ENCODE measurements at places on chromosomes 6 and 20. TPM values are rescaled to one million over a fixed set of nuclear protein-coding genes. Genes with fewer than 3 reads are reported as not detected.

Gene C6orf15
- not detected for polyA plus RNA-seq

Gene OOEP
- not detected for polyA plus RNA-seq

Gene AIF1
- 20.2 TPM for polyA plus RNA-seq

Gene THEMIS
- not detected for polyA plus RNA-seq

Gene TMC2
- not detected for polyA plus RNA-seq

Gene TMEM200A
- polyA plus RNA-seq, result not detected

Gene ASIP
- 1.6 TPM for polyA plus RNA-seq

Gene TCP11
- 0.03 TPM for polyA plus RNA-seq

DNA sequence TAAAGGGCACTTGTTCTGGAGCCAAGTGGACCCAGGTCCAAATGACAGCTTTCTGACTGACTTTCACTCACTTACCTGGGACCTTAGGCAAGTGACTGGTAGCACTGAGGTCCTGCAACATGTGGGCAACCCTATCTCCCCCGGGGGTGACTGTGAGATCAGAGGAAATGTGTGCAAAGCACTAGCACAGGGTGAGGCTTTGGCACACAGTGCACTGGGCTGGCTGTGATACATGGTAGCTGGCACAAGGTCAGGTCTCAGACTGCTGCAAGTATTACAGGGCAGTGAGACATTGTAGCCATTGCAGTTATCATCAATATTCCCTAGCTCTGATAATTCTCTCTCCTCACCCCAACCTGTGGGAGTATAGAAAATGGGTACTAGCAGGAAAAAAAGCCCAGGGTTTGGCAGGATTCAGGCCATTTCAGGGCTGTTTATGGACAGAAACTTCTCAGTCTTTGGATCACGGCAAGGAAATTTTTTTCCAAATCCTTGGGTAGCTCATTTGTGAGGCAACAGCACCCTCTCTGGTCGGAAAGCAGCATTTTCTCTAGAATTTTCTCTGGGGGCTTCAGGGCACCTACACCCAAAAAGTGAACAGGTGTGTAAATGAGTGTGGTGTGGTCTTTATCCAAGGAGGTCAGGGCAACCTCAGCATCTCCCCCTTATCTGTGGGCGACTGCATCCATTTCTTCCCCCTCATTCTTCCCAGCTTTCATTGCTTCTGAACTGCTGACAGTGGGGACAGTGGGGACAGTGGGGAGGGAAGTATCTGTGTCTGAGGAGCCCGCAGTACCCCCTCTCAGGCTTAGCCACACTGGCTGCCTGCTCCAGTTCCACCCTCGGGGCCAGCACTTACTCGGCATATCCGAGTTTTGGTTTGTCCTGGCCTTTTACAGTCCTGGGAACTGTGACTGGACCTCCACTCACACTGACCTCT is 148.7 kb upstream of the PHACTR3 start:
- H3K4me1 ChIP-seq, result peaks cover 7% of the 10 kb centered on the region
- no peak overlapping the region for H3K27ac ChIP-seq
- no peak for DNase-seq
- no peaks in the 10 kb centered on the region for H3K36me3 ChIP-seq
- H3K4me3 ChIP-seq, result no peak overlapping the region

- DNase-seq, result no peak
- no peaks in the 10 kb centered on the region for H3K36me3 ChIP-seq
- H3K27ac ChIP-seq, result no peak overlapping the region
- no peaks in the 10 kb centered on the region for H3K4me1 ChIP-seq
- no peaks in the 10 kb centered on the region for H3K27me3 ChIP-seq
Observed at GRCh38 chr6:72788188-72788587, 166.3 kb downstream of the KCNQ5 start.

GRCh38 chr6:34236131-34236442 is 586 bp upstream of the HMGA1 start:
- H3K27me3 ChIP-seq, result no peaks in the 10 kb centered on the region
- H3K4me1 ChIP-seq, result peaks cover 19% of the 10 kb centered on the region
- peaks cover 4% of the 10 kb centered on the region for H3K36me3 ChIP-seq
- H3K27ac ChIP-seq, result peak overlapping the region; percentile 88

GRCh38 chr6:82015526-82015925 is 232.0 kb downstream of the IBTK start:
- peaks cover 51% of the 10 kb centered on the region for H3K4me1 ChIP-seq
- H3K4me3 ChIP-seq, result no peak overlapping the region
- no peaks in the 10 kb centered on the region for H3K36me3 ChIP-seq
- no peaks in the 10 kb centered on the region for H3K27me3 ChIP-seq
- DNase-seq, result no peak

- H3K27me3 ChIP-seq, result no peaks in the 10 kb centered on the region
- peak overlapping the region; percentile 22 for H3K27ac ChIP-seq
- H3K4me3 ChIP-seq, result no peak overlapping the region
- H3K36me3 ChIP-seq, result no peaks in the 10 kb centered on the region
- peaks cover 23% of the 10 kb centered on the region for H3K4me1 ChIP-seq
- no peak for DNase-seq
Observed at GRCh38 chr20:37726971-37727956, 33.4 kb downstream of the CTNNBL1 start.

DNA sequence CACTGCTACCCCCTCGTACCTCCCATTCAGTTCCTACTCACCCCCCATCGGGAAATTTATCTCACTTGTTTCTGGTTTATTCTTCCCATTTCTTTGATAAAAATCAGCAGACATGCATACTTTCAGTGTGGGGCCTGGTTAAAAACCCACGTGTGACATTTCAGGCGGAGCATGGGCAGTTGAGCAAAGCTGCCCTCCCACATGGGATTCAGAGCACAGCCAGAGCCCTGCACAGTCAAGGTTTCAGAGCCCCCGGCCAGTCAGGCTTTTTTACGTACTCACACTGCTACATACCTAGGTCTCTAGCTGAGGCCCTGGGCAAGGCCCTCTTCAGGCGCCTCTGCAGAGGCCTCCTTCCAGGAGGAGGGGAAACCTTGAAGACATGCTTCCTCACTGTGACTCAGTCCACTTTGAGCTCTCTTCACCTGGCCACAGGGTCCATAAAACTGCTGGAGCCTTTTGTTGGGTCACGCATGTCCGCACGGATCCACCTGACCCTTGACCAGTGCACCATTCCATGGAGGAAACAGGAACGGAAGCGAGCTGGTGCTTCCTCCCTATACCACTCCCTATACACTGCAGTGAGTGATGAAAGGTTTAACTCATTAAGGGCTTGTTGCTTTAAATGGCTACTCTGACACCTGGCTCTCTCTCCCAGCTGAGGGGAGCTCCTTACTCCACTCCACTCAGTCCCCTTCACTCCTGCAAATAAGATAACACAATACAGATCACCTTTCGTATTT is 713.3 kb downstream of the PRKN start:
- no peaks in the 10 kb centered on the region for H3K27me3 ChIP-seq
- H3K27ac ChIP-seq, result no peak overlapping the region
- H3K4me3 ChIP-seq, result no peak overlapping the region
- H3K36me3 ChIP-seq, result no peaks in the 10 kb centered on the region
- DNase-seq, result no peak

GRCh38 chr6:115360602-115361325 is 699.9 kb downstream of the FRK start:
- H3K36me3 ChIP-seq, result no peaks in the 10 kb centered on the region
- no peak overlapping the region for H3K27ac ChIP-seq
- DNase-seq, result no peak
- H3K4me1 ChIP-seq, result no peaks in the 10 kb centered on the region
- no peak overlapping the region for H3K4me3 ChIP-seq
- H3K27me3 ChIP-seq, result no peaks in the 10 kb centered on the region

DNA sequence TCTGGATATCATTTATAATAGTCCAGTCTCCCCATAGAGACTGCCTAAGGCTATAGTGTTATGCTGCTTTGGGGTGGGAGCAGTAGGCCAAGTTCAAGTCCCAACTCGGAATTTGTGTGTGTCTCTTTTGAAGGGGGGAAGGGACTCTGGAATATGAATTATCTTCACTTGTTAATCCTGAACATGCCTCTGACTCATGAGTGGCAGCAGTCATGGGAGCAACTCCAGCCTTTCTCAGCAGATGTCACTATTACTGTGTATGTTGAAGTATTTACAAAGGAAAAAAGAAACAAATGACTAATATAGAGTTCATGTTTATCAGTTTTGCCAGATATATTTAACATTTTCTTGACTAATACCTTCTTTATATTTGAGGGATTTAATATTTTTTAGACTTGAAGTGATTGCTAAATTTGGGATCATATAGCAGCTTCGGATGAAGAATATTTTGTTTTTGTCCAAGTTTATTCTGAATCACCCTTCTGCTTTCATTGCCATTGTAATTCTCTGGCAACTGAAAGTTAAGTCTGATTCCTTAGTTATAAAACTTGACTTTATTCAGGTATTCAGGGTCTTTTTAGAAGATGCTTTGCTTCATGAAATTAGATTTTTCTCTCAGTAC is 23.4 kb downstream of the FAM217A start:
- no peaks in the 10 kb centered on the region for H3K27me3 ChIP-seq
- H3K4me3 ChIP-seq, result no peak overlapping the region
- peak overlapping the region; percentile 42 for H3K27ac ChIP-seq
- H3K36me3 ChIP-seq, result peaks cover 80% of the 10 kb centered on the region
- peak; percentile 30 for DNase-seq

DNA sequence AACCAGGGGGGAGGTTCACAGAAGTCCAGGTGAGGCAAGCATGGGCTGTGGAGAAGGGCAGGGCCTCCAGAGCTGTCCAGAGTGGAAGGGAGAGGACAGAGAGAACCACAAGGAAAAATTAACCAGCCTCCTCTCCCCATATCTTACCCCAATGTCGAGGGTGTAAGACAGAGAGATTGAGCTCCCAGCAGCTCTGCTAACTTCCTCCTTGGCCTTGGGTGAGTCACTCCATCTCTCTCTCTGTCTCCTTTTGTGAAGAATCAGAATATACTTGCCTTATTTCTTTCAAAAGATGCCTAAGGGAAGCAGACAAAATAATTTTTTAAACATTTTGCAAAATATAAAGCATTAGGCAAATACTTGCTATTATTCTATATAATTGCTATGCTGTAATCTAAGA is 58.3 kb upstream of the IYD start:
- no peaks in the 10 kb centered on the region for H3K36me3 ChIP-seq
- H3K27me3 ChIP-seq, result no peaks in the 10 kb centered on the region
- H3K4me1 ChIP-seq, result no peaks in the 10 kb centered on the region

DNA sequence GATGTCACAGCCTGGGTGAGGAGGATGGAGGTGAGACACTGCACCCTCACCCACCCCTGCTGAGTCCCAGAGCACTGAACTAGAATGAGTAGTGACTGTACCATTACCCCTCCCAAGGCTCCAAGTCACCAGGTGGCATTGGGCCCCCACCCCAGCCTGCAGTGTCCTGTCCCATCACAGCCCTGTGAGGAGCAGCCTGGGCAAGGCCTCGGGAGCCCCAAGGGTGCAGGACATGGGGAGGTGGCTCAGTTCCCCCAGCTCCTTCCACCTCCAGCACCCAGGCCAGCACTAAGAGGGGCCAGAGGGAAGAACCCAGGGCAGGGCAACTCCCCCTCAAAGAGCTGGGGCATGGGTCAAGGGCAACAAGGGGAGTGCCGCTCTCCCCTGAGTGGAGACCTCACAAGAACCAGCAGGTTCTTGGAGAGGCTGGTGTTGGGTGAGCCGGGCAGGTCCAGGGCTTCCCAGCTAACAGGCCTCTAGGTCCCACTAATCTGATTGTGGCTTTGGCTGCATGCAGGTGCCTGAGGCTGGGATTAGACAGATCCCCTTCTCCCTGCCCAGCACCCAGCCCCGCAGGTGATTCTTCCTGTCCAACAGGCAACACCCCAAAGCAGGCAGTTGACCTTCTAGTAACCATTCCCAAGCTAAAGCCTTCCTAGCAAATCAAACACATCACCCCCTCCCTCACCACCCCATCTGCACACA is 2.6 kb downstream of the CST4 start:
- no peak overlapping the region for H3K4me3 ChIP-seq
- peaks cover 5% of the 10 kb centered on the region for H3K27me3 ChIP-seq
- no peaks in the 10 kb centered on the region for H3K36me3 ChIP-seq
- no peak overlapping the region for H3K27ac ChIP-seq

- no peak for DNase-seq
- H3K27me3 ChIP-seq, result peaks cover 8% of the 10 kb centered on the region
- no peaks in the 10 kb centered on the region for H3K36me3 ChIP-seq
- no peak overlapping the region for H3K4me3 ChIP-seq
- no peaks in the 10 kb centered on the region for H3K4me1 ChIP-seq
Observed at GRCh38 chr6:133906050-133906449, 17.1 kb downstream of the TCF21 start.

DNA sequence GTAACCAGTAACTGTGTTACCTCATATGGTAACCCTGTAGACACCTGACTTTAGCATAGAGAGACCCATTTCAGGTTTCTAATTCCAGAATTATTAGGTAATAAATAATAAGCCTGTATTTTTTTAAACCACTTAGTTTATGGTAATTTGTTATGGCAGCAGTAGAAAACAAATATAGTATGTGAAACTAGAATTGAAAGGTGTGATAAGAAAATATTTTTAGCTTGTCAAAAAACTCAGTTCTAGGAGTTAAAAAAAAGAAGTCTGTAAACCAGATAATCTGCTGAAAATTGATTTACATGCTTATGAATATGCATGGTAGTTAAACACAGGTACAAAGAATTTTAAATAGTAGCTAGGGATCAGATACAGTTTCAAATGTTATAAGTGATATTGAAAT is 695.0 kb upstream of the GJE1 start:
- no peaks in the 10 kb centered on the region for H3K27me3 ChIP-seq
- H3K36me3 ChIP-seq, result no peaks in the 10 kb centered on the region
- no peak overlapping the region for H3K27ac ChIP-seq
- no peak overlapping the region for H3K4me3 ChIP-seq
- H3K4me1 ChIP-seq, result no peaks in the 10 kb centered on the region

DNA sequence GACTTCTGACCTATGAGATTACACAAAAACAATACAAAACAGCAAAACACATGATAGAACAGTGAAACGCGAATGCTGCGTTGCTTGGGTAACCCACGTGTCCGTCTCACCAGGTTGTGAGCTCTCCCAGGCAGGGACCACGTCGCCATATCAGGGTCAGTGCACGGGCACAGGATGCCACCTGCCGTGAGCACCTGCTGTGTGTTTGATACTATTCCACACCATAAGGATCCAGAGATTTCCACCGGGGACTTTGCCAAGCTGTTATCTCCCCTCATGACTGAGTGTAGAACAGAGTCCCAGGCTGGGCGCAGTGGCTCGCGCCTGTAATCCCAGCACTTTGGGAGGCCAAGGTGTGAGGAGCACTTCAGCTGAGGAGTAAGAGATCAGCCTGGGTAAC is 288.0 kb downstream of the BMP7 start:
- no peak overlapping the region for H3K4me3 ChIP-seq
- no peak overlapping the region for H3K27ac ChIP-seq
- no peaks in the 10 kb centered on the region for H3K36me3 ChIP-seq

DNA sequence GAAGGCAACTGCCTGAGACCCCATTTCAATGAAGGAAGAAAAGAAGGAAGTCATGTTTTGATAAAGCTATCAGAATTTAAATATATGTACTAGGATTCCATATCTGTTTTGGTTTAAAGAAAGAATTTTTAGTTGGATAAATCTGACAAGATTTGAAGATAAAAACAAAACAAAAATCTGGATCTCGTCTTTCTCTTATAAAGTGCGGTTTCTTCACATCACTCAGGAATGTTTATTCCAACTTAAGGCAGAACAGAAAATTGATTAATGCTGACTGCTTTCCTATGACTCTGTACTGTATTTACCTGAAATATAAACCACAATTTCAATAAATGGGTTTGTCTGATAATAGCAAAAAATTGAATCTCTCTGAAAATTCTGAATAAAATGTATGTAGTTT is 439.7 kb downstream of the RFPL4B start:
- no peaks in the 10 kb centered on the region for H3K36me3 ChIP-seq
- H3K4me1 ChIP-seq, result no peaks in the 10 kb centered on the region
- no peaks in the 10 kb centered on the region for H3K27me3 ChIP-seq
- H3K4me3 ChIP-seq, result no peak overlapping the region

GRCh38 chr6:3081960-3082359 is 13.7 kb downstream of the RIPK1 start:
- H3K27me3 ChIP-seq, result no peaks in the 10 kb centered on the region
- H3K27ac ChIP-seq, result no peak overlapping the region
- peaks cover 51% of the 10 kb centered on the region for H3K36me3 ChIP-seq
- DNase-seq, result no peak

GRCh38 chr20:50645253-50646068 is 45.9 kb downstream of the RIPOR3 start:
- H3K27me3 ChIP-seq, result no peaks in the 10 kb centered on the region
- peak overlapping the region; percentile 51 for H3K27ac ChIP-seq
- H3K4me3 ChIP-seq, result no peak overlapping the region
- H3K36me3 ChIP-seq, result no peaks in the 10 kb centered on the region

Data from heart right ventricle (tissue), 16 donors.